Activated naive CD8-positive, alpha-beta T cell treated with anti-CD3 and anti-CD28 coated beads, Interleukin-2, amount 10 ng/mL, durations not matched to agents 7 days and 5 days (primary cell): ENCODE measurements at places on chromosomes 4 and X. TPM values are rescaled to one million over a fixed set of nuclear protein-coding genes. Genes with fewer than 3 reads are reported as not detected.

The PDHA2 gene
- not detected for total RNA-seq

The NEIL3 gene
- 24.0 TPM for total RNA-seq

The SPATA4 gene
- total RNA-seq, result not detected

The ZNF275 gene
- total RNA-seq, result 22.6 TPM

The LGI2 gene
- not detected for total RNA-seq

DNA sequence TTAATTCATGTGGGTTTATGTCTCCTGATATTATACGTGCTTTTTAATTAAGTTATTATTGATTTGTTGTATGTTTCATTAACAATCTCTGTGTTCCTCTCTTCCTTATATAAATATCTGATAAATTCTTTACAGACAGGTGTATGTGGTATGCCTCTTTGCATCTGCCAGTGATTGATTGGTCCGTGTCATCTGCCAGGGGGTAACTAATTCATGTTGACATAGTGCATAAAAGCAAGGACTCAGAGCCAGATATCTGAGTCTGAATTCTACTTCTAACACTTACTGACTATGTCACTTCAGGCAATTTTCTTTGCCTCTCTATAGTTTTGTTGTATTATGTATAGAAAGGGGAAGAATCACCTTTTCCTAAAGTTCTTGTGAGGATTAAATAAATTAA lies 5.2 kb upstream of the AMBN start:
- no peak for DNase-seq

DNA sequence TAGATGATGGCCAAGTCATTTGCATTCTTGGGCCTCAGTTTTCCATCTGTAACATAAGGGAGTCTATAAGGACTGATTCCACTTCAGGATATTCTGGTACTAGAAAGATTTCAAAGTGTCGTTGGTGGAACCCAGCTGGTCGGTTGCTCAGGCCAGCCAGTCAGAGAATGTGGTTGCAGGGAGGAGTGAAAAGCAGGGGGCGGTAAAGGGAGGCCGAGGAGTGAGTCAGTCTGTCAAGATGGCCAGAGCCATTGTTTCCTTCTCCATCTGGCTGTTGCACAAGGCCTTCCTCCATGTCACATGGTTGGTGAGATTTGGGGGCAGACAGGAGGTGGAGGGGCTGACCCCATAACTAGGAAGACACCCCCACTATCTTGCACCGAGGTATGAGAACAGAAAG lies 38.2 kb downstream of the STARD8 start:
- no peak for DNase-seq

GRCh38 chrX:148389629-148390028 lies 110.8 kb upstream of the AFF2 start:
- no peak for DNase-seq

GRCh38 chr4:165709516-165709915 lies 163.5 kb upstream of the TLL1 start:
- DNase-seq, result no peak

DNA sequence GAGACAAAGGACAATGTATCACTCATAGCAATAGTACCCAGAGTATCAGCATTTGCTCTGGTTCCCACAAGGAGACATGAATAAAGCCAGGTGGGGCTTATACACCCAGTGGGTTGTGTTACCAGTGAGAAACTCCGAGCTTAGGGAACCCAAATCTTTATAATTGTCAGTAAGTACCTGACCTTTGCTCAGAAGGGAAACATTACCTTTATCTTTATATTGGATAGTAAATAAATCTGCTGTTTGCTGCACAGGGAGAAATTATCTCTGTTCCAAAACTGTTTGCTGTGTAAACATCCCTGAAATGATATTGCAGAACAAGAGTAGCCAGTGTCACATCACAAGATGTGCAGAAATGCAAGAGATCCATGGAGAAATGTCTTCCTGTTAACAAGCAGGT lies 12.1 kb upstream of the SLAIN2 start:
- DNase-seq, result no peak

DNA sequence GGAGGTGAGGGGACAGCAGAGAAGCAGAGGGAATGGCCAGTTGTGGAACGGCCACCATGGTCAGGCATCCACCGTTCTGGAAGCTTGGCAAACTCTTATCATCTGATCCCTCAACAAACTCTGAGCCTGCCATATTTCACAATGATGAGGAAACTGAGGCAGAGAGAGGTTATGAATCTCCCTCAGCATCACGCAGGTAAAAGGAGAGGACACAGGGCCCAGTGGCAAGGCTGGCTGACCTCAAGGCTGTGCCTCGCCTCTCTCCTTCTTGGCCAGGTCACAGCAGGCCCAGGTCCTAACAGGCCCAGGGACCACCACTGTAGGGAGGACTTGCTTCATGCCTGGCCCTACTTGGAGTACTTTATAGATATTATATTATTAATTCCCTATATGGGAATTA lies 242.8 kb downstream of the EVC2 start:
- DNase-seq, result no peak

GRCh38 chr4:5503336-5503936 lies 204.9 kb downstream of the EVC2 start:
- DNase-seq, result no peak

GRCh38 chr4:103934178-103934789 lies 214.5 kb upstream of the TACR3 start:
- DNase-seq, result no peak

DNA sequence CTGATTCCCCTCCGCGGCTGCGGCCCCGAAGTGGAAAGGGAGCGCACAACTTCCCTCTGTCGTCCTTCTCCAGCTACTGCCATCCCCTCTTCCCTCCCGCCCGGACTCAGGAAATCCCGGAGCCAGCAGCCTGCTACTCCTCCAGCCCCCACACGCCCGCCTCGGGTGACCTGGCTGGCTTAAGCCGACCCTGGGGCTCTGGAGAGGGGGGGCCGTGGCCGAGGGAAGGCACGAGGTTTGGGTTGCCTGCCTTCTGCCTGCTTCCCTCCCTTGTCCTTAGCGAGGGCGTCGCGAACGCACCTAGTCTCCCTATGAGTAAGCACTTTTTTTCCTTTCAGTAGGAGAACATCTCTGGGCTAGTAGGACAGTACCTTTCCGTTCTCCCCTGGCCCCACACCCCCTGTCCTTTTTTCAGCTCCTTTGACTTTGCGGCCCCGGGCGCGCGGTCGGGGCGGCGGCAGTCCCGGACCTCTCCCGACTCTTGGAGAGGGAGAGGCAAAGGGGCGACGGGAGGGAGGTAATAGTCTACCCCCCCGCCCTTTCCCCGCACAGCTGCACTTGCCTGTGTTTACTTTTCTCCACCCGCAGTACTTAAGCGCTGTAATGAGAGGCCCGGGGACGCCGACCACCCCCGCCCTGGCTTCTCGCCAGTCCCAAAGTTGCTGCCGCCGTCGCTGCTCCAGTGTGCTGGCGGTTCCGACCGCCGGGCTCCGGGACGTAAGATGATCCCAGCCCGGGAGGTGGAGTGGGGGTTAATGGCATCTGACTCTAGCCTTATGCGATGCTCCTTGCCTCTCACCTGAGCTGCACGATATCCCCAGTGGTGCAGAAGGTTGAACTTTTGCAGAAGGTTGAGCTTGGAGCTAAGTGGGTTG lies 868 bp downstream of the PLS3 start:
- peak; percentile 17 for DNase-seq
